ENCODE measurements at places on chromosomes 6 and 20.

DNA sequence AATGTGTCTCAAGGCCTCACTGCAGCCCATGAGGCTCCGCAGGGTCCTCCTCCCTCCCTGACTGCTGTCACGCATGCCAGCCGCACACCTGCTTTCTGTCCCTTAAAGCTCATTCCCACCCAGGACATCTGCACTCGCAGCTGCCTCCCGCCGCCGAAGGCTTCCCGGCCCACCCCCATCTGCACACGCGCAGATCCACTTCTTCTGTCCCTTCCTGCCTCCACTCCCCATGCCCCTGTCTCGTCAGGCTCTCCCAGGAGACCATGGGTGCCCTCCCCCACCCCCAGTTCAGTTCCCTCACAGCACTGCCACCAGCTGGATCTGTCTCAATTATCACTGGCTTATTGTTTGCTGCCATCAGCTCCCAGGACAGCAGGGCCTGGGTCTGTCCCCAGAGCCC is 63.0 kb downstream of the RIPOR3 start:
- no peak for DNase-seq

DNA sequence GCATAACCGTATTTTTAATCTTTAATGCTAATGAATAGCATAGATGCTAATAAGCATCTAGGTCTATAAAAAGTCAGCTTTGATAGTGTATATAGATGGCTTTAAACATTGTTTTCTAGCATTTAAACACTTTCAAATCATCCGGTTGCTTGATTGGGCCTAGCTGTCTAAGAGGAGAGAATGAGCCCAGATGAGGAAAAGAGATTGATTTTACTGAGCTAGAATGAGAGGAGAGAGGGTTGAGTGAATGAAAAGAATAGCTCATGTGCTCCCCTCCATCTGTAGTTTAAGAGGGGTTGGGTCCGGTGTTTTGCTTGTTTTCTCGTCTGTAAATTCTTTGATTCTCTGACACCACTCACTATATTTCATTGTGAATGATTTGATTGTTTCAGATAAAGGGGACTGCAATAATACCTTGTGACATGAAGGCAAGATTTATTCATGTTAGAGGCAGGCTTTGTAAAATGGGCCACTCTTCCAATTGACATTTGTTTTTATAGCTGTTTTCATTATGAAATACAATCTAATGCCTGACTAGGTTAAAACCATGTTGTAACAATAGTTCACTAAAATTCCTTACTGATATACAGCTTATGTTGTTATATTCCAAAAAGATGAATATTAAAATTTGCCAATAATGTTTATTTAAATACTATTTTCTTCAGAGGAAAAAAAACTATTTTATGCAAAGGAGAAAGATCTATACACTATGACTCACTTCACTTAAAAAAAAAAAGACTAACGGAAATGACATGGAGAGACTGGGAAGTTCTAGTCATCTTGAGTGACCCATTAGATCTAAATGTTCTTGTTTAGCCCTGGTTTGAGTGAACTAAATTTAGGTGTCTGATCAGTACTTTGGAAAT is 3.2 kb downstream of the PTPN1 start:
- no peak for DNase-seq

- no peak for DNase-seq
Measured at GRCh38 chr6:25883536-25883935, 9.5 kb upstream of the SLC17A3 start.

- no peak for DNase-seq
Measured at GRCh38 chr6:99195986-99196655, 153.4 kb downstream of the FAXC start.

GRCh38 chr20:43563429-43563828 is 4.6 kb downstream of the SGK2 start:
- no peak for DNase-seq

- no peak for DNase-seq
Measured at GRCh38 chr20:24620937-24621519, 151.6 kb downstream of the SYNDIG1 start.

GRCh38 chr6:158560836-158561320 is 987 bp downstream of the TMEM181 start:
- peak; percentile 47 for DNase-seq

DNA sequence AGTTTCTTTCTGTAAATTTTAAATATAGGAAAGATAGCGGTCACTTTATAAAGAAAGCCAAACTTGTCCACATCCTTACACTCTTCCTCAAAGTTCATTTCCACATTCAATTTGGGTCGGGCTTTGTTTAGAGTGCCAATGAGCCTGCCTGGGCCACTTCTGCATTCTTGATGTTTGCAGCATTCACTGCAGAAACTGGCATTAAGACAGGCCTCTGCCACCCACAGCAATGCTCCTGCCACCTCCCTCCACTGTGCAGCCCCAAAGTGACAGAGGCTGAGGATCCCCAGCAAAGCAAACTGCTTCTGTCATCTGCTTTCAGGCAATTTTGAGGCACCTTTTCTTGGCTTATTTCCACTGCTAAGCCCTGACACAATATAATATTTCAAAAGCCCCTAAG is 61.2 kb downstream of the TNFAIP3 start:
- no peak for DNase-seq

- peak; percentile 16 for DNase-seq
Measured at GRCh38 chr6:22921828-22922227, 352.5 kb downstream of the HDGFL1 start.

DNA sequence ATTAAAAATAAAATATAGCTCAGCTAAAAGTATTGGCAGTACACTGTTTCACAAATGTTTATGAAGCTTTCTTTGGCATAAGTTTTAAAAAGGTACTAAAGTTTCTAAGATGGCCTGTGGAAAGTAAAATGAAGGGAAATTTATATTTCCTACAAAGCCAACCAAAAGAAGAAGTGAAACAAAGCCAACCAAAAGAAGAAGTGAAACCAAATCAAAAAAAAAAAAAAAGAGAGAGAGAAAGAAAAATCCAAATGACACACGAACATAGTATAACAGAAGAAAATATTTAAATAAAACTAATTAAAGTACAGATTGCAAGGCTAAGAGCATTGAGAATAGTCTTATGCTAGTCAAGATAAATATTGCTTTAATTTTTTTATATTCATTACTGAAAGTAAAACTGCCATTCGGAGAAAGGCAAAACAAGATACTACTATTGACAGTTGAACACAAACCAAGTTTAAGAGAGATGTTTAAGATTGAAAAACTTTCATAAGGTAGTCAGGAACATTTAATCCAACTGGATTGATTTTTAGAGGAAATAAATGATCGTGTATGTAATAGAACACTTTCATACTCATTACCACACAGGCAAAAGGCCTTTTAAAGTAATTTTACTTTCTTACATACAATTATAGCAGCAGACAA is 12.8 kb upstream of the KHDRBS2 start:
- no peak for DNase-seq

- DNase-seq: no peak
Measured at GRCh38 chr6:157946865-157947532, 34.7 kb upstream of the SYNJ2 start.

DNA sequence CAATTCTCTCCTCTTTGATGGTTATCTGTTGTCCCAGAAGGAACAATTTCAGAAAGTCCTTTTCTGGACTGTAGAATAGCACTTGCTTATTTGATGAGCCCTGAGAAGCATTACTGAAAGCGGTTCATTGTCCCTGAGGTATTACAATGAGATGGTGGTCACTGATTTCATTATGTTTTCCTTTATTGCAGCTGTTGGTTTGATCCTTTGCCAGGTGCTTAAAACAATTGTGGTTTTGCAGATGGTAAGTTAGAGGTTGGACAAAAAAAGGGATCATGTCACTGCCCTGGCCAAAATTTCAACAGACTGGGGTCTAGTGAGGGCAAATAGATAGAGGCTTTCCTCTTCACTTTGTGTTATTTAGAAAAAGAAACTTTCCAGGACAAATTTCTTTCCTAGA is 61.9 kb downstream of the ESR1 start:
- no peak for DNase-seq

GRCh38 chr6:169918954-169919549 is 167.6 kb downstream of the ERMARD start:
- no peak for DNase-seq

GRCh38 chr20:57545927-57546662 is 14.8 kb upstream of the PCK1 start:
- no peak for DNase-seq

GRCh38 chr6:44524476-44525227 is 137.1 kb downstream of the CDC5L start:
- DNase-seq: no peak

DNA sequence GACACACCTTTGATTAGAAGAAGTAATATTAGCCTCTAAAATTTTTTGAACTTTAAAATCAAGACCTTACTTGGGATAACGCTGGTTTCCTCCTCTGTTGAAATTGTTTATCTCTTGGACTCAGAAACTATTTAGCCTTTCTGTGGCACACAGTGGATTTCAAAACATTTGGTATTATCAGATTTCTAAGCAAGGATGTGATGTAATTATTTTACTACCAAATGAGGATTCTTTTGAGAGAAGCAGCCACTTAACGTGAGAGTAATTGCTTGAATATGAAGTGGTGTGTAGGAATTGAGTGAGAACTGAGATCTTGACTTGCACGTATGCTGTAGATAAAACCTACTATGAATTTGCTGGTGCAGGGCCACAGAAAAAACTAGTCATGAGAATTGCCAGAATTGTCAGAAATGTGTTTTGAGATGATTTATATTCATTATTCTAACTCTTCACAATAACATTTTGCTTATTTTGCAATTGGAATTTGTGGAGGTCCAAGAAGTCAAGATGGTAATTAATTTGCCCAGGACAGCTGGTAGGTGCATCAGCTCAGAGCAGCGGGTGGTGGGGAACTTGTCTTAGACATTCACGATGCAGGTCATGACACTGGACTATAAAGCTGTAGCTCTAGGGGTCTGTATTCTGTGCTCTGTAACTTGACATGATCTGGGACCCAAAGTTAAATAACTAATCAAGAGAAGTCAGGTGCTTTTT is 53.4 kb downstream of the AKAP12 start:
- no peak for DNase-seq

- DNase-seq: no peak
Measured at GRCh38 chr6:161141173-161141572, 132.7 kb downstream of the AGPAT4 start.

- DNase-seq: no peak
Measured at GRCh38 chr6:151075527-151075926, 164.2 kb upstream of the AKAP12 start.

GRCh38 chr6:40359808-40360207 is 227.4 kb downstream of the LRFN2 start:
- peak; percentile 71 for DNase-seq

GRCh38 chr6:160088069-160088783 is 33.4 kb upstream of the SLC22A1 start:
- peak; percentile 56 for DNase-seq

DNA sequence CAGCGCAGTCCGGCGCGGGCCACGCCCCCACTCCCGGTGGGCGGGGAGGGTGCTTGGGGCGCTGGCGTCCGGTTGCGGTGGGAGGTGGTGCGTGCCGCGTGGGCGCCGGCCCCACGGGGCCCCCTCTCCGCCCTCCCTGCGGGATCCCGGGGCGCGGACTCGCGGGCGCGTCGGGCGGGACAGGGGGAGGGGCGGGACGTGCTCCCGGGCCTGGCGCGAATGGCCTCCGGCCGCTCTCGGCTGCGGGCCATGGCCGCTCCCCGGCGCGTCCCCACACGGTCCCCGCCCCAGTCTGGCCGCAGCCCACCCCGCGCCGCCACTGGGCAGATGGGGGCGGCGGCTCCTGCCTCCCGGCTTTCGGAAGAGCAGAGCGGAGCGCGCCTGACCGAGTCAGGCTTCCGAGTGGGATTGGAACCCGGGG is 771 bp upstream of the PPP1R3G start:
- DNase-seq: no peak

DNA sequence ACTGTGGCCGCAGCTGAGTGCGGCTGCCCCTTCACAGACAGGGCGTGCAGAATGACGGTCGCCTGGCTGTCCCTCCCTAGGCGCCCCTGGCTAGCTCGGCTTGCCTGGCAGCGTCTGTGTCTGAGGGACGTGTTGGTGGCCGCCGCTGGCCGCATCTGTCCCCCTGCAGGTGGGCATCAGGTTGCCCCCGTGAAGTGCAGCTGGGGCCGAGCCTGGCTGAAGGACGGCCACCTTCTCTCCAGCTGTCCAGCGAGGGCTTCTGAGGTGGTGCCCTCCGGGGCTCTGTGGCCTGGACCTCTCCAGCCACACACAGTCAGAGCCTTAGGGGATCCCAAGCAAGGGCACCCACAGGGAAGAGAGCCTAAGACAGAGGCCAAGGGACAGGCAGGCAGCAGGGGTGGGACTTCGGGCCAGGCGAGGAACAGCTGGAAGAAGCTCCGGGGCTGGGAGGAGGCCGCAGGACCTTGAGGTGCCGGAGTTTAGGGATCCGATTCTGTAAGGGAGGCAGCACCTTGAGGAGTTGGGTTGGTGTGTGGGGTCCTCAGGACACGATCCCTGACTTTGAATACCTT is 89.0 kb upstream of the EPB41L1 start:
- no peak for DNase-seq
